ENCODE measurements at places on chromosomes 1 and 21. TPM values are rescaled to one million over a fixed set of nuclear protein-coding genes. Genes with fewer than 3 reads are reported as not detected.
A peak's percentile ranks its signal among the peaks of the same experiment; 100 is the strongest.

The CCDC24 gene
- 13.2 TPM for total RNA-seq

DNA sequence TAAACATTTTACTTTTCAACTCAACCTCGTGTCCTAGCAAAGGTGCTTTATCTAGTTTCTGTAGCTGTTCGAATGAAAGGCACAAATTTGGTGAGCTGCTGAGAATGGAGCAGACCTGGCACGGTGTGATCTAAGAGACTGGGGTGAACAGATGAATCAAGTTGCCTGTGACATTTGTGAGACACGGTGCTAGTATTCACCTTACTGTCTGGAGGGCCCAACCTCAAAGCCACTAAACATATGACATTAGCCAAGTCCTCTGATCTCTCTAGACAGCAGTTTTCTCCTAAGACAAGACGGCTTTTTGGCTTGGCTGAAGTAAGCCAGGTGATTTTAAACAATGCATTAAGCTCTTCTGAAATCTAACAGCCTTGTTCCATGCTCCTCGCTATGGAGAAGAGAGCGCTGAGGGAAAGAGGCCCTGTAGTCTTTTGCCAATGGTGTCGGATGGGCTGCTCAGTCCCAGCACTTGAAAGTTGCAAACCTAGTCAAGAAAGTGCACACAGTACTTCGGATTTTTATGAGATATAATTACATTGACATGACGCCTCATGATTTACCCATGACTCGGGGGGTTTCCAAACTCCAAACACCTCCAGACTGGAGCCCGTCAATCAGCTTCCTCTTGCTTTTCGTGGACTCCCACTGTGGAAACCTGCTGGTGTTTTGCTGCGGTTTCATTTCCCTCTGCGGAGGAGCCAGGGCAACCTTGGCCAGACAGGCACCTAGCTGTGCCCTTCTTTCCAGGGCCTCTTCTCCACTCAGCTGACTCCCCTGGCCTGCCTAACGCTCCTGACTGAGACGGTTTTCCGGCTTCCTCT, 794 bp upstream of the TOR3A start:
- peak overlapping the region; percentile 65 for H3K27ac ChIP-seq
- H3K36me3 ChIP-seq = no peaks in the 10 kb centered on the region
- no peaks in the 10 kb centered on the region for H3K4me1 ChIP-seq
- peak overlapping the region; percentile 97 for H3K4me3 ChIP-seq
- DNase-seq = no peak
- no peaks in the 10 kb centered on the region for H3K27me3 ChIP-seq

- H3K27me3 ChIP-seq = no peaks in the 10 kb centered on the region
- H3K27ac ChIP-seq = no peak overlapping the region
- no peaks in the 10 kb centered on the region for H3K36me3 ChIP-seq
- no peaks in the 10 kb centered on the region for H3K4me1 ChIP-seq
Measured at GRCh38 chr1:50724626-50725286, 235.3 kb downstream of the FAF1 start.

GRCh38 chr1:63274371-63274770, 48.0 kb upstream of the FOXD3 start:
- H3K36me3 ChIP-seq = no peaks in the 10 kb centered on the region
- DNase-seq = no peak
- no peak overlapping the region for H3K4me3 ChIP-seq
- H3K4me1 ChIP-seq = no peaks in the 10 kb centered on the region
- no peak overlapping the region for H3K27ac ChIP-seq

DNA sequence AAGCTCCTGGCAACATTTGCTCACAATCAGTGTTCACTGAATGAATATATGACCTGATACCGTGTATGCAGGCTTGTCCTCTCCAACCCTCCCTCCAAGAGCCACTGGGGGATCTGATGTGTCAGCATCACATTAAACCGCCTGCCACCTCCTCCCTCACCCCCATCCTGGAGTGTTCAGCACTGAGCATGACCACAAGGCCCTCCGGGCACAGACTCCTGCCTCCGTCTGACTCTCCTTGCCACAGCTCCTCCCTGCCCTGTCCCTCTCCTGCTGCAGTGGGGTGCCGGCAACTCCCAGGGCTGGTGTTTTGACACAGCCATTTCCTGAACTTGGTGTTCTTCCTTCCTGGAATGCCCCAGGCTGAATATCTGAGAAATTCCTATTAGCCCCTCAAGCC, 136.7 kb downstream of the FCRL5 start:
- no peak overlapping the region for H3K27ac ChIP-seq
- no peaks in the 10 kb centered on the region for H3K4me1 ChIP-seq
- H3K27me3 ChIP-seq = no peaks in the 10 kb centered on the region
- H3K36me3 ChIP-seq = no peaks in the 10 kb centered on the region

The CFHR5 gene
- total RNA-seq = not detected

DNA sequence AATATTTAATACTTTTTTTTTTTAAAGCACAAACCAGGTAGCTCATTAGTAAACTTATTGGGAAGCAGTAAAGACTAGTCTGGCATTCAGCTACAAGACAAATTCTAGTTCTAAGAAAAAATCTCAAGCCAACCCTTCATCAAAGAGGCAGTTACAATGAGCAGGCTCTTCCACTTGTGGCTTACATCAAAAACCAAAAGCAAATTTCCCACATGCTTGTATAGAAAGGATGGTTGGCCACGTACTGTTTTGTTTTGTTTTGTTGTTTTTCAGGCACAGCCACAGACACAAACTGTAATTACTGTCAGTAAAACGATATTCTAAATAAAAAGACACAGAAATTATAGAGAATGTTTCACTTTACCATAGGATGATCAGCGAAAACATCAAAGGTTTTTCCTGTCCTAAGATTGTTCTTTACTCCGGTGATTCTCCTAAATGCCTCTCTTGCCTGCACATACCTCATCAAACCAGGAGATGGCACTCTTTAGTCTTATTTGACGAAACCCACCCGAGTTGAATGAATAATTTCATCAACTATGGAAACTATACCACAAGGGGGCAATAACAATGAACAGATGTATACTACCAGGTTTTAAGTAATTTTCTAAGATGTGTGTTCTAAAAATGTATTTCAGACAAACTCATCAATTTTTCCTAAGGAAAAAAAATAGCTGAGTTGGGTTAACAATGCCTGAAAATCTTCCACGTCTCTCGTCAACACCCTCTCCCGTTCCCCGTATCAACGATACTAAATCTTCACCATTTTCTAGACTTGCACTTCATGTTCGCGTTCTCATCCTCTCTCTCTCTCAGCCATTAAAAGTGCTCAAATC, 26.9 kb downstream of the RPL5 start:
- H3K27me3 ChIP-seq = no peaks in the 10 kb centered on the region
- no peak overlapping the region for H3K27ac ChIP-seq
- DNase-seq = no peak
- H3K36me3 ChIP-seq = no peaks in the 10 kb centered on the region

- no peak overlapping the region for H3K27ac ChIP-seq
- H3K36me3 ChIP-seq = no peaks in the 10 kb centered on the region
- no peak for DNase-seq
- no peaks in the 10 kb centered on the region for H3K27me3 ChIP-seq
- H3K4me1 ChIP-seq = no peaks in the 10 kb centered on the region
Measured at GRCh38 chr1:235239851-235240250, 78.8 kb upstream of the RBM34 start.

GRCh38 chr1:40630488-40631223, 34.8 kb downstream of the RIMS3 start:
- H3K4me3 ChIP-seq = no peak overlapping the region
- H3K27me3 ChIP-seq = no peaks in the 10 kb centered on the region
- no peaks in the 10 kb centered on the region for H3K4me1 ChIP-seq
- DNase-seq = peak; percentile 46
- H3K36me3 ChIP-seq = no peaks in the 10 kb centered on the region
- H3K27ac ChIP-seq = no peak overlapping the region

DNA sequence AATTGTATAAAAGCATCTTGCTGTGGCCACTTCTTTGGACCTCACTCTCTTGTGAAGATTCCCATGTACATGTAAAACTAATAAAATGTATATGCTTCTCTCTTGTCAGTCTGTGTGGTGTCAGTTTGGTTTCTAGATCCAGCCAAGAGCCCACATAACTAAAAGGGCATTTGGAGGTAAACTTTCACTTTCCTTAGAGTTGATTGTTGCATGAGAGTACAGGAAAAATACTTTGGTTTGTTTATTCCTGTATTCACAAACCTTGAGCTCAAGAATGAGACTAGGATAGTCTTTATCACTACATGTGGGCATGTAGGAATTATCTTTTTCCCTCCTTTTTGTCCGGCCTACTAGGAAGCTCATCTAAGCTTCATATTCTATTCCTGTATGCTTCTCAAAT, 50.9 kb downstream of the KCTD3 start:
- H3K27me3 ChIP-seq = no peaks in the 10 kb centered on the region
- no peak for DNase-seq
- no peaks in the 10 kb centered on the region for H3K36me3 ChIP-seq
- no peak overlapping the region for H3K27ac ChIP-seq

DNA sequence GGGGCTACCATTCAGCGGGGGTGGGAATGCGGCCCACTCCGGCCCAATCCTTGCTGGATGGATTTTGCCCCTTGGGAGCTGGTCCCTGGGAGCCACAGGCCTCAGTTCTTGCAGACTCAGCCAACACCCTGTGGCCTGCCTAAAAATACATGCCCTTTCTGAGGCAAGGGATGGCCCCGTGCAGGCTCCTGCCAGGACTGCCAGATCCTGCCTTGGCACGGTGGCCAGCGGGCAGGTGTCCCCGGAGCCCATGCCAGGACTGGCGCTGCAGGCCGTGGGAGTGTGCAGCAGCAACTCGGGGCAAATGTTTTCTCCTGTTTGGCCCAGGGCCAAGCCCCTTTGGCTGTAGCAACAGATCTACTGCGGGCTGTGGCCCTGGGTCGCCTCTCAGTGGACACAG, 1.6 kb upstream of the PANK4 start:
- peaks cover 12% of the 10 kb centered on the region for H3K4me1 ChIP-seq
- H3K27me3 ChIP-seq = peaks cover 3% of the 10 kb centered on the region
- no peak for DNase-seq
- H3K36me3 ChIP-seq = no peaks in the 10 kb centered on the region

DNA sequence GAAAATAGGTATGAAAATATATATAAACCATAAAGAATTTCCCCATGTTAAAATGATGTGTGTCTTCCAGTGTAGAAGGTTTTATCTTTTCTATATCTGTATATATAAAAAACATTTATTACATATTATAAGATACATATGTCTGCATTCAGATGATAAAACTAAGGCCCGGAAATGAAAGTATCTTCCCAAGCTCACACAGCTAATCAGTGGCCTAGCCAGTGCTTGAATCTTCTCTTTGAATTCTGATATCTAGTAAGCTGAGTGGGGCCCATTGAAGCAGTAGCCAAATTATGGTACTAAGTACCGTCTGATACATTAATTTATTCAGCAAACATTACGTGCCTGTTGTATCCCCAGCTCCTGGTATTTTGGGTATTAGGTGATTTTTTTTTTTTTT, 28.6 kb downstream of the UCK2 start:
- no peak overlapping the region for H3K27ac ChIP-seq
- H3K4me1 ChIP-seq = peaks cover 31% of the 10 kb centered on the region
- no peaks in the 10 kb centered on the region for H3K36me3 ChIP-seq
- no peaks in the 10 kb centered on the region for H3K27me3 ChIP-seq

GRCh38 chr1:64969305-64970046, 3.1 kb upstream of the JAK1 start:
- no peak for DNase-seq
- no peak overlapping the region for H3K4me3 ChIP-seq
- no peaks in the 10 kb centered on the region for H3K27me3 ChIP-seq

DNA sequence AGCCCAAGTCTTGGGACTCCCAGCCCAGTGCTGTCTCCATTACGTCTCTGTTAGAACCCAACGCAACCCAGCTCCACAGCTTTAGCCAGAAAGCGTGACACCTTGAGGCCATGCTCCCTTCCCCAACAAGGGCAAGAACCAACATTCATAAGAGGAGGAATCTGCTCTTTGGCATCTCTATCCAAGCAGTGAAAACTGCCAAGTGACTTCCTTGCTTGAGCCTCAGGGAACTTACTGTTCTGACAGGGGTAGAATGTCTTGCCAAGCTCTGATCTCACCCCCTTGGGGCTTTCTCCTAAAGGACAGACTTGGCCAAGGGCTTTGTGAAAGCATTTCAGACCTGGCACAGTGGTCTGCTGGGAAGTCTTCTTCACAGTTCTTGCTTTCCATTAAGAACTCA, 56.6 kb downstream of the SYT6 start:
- DNase-seq = no peak
- no peak overlapping the region for H3K27ac ChIP-seq
- H3K36me3 ChIP-seq = no peaks in the 10 kb centered on the region
- no peak overlapping the region for H3K4me3 ChIP-seq
- H3K27me3 ChIP-seq = no peaks in the 10 kb centered on the region

DNA sequence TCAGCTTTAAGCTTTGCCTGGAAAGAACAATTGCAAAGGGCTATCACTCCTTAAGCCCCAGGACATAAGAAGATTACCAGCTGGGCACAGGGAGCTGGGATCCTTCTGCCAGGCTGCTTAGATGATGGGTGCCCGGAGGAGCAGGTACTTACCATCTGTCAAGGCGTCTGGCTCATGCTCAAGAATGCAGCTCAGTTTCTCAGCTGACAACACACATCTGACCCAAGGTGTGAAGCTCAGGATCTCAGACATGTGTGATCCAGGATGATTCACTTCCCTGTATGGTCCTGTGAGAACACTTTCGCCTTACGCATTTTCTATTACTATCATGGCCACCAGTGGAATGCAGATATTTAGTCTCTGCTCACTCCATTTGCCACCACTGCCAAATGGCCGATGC, 14.7 kb upstream of the DISC1 start:
- DNase-seq = no peak
- H3K27me3 ChIP-seq = no peaks in the 10 kb centered on the region
- H3K4me3 ChIP-seq = no peak overlapping the region
- no peak overlapping the region for H3K27ac ChIP-seq
- no peaks in the 10 kb centered on the region for H3K36me3 ChIP-seq
- no peaks in the 10 kb centered on the region for H3K4me1 ChIP-seq

DNA sequence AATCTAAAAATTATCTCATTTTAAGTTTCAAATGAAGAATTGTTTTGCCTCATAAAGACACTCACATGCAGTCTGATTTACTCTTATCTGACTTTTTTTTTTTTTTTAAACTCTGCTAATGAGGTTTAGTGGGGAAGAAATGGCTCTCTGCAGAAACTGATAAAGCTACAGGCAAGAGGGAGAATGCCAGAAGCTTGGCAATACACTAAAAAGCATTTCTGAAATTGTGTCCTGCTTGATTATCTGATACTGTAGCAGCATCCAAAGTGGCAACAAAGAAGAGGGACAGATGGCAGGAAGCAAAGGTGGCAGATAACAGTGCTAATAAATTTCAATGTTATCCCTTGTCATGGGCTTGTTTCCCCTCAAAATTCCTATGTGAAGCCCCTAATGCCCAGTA, 1744.9 kb downstream of the NCAM2 start:
- no peaks in the 10 kb centered on the region for H3K27me3 ChIP-seq
- H3K4me1 ChIP-seq = no peaks in the 10 kb centered on the region
- no peaks in the 10 kb centered on the region for H3K36me3 ChIP-seq
- H3K27ac ChIP-seq = no peak overlapping the region
- no peak overlapping the region for H3K4me3 ChIP-seq

GRCh38 chr1:11383553-11384169, 95.3 kb upstream of the DISP3 start:
- H3K27me3 ChIP-seq = no peaks in the 10 kb centered on the region
- DNase-seq = no peak
- H3K4me3 ChIP-seq = no peak overlapping the region
- H3K4me1 ChIP-seq = no peaks in the 10 kb centered on the region
- no peak overlapping the region for H3K27ac ChIP-seq

The CFHR3 gene
- total RNA-seq = not detected

The FBXO2 gene
- total RNA-seq = 53.0 TPM

- no peak for DNase-seq
- H3K27me3 ChIP-seq = no peaks in the 10 kb centered on the region
- H3K27ac ChIP-seq = no peak overlapping the region
- H3K36me3 ChIP-seq = no peaks in the 10 kb centered on the region
- no peak overlapping the region for H3K4me3 ChIP-seq
Measured at GRCh38 chr1:36008546-36009197, 75.2 kb upstream of the TEKT2 start.

The FAM78B gene
- 1.6 TPM for total RNA-seq

Measured in pancreas (tissue), 10 donors.